ENCODE measurements at places on chromosomes 2 and 18.

GRCh38 chr18:79531386-79531785 lies 135.7 kb downstream of the NFATC1 start:
- DNase-seq, result no peak

DNA sequence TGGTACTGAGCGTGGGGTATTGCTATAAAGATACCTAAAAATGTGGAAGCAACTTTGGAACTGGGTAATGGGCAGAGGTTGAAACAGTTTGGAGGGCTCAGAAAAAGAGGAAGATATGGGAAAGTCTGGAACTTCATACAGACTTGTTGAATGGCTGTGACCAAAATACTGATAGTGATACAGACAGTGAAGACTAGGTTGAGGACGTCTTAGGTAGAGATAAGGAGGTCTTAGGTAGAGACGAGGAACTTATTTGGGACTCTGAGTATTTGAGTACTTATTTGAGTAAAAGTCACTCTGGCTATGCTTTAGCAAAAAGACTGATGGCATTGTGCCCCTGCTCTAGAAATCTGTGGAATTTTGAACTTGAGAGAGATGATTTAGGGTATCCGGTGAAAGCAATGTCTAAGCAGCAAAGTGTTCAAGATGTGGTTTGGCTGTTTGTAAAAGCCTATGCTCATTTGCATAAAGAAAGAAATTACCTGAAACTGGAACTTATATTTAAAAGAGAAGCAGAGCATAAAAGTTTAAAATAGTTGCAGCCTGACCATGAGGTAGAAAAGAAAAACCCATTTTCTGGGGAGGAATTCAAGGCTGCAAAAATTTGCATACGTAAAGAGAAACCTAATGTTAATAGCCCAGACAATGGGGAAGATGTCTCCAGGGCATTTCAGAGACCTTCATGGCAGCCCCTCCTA lies 219.6 kb downstream of the PDE1A start:
- no peak for DNase-seq

DNA sequence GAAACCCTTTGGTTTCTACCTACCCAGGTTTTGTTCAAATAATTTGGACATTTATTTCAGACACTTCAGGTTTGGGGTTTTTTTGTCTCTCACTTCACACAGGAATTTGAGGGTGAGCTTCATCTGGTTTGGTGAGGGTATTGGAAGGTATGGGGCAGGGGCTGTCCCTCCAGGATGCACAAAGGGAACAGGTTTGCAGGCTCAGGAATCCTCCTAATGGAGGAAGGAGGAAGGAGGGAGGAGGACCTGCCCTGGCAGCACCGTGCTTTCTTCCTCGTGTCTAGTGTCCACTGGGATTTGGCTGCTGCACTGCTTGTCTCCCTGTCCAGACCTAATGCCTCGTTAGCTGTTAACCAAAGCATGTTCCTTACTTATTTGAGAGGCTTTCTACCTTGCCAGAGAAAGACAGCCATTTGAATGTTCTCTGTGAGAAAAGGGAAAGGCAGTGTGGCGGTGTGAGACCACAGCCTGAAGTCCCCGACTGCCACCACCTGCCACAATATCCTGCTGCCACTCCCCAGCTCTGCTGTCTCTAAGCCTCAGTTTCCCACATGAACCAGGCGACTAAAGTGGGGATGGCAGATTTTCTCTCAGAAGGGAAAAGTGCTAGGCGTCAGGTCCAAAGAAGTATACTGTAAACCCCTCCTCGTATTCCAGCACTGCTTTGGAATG lies 2.2 kb upstream of the SLC4A5 start:
- no peak for DNase-seq

GRCh38 chr18:58862851-58863538 lies 1.7 kb upstream of the ZNF532 start:
- DNase-seq, result peak; percentile 38

GRCh38 chr2:144097440-144098225 lies 422.3 kb downstream of the ZEB2 start:
- DNase-seq, result no peak

DNA sequence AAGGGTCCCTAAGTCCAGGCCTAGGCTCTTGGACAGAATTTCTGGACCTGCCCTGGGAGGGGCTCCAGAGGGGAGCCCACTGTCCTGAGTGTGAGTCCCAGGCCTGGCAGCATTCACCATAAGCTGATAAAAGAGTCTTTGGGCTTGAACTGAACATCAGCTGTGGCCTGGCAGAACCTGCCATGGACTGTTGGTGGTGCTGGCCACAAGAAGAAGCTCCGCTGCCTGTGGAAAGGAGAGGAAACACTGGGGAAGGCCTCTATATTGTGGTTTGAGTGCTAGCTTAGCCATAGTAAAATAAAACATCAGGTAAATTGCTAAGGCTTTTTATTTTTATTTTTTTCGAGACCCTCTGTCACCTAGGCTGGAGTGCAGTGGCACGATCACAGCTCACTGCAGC lies 20.9 kb upstream of the BAZ2B start:
- no peak for DNase-seq

DNA sequence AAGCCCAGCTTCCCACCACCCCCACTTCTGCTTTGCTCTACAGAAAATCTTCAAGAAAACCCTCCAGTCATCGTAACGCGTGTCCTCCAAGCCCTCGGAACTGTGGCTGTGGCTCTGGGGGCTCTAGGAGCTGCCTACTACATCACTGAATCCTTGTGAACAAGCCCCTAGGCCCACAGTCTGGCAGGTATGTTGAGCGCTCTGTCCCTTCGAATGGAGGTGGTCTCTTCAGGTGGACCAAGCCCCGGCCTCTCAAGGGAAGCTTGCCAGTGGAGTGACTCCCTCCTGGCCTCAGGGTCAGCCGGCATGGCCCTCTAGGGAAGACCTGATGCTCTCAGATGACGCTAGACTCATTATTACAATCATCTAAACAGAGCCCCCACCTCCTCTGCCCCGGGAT lies 6.7 kb downstream of the SPATA3 start:
- DNase-seq, result no peak

DNA sequence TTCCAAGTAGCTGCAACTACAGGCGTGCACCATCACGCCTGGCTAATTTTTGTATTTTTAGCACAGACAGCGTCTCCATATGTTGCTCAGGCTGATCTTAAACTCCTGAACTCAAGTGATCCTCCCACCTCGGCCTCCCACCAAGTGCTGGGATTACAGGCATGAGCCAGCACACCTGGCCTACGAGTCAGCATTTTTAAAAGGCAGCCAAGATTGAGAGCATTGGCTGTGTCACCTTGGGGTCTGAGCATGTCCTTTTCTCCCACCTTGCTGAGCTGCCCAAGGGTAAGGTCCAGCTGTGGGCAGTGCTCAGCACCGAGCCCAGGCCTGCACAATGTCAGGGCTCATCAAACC lies 142.8 kb upstream of the LMAN1 start:
- no peak for DNase-seq

GRCh38 chr18:43917520-43917919 lies 640.2 kb upstream of the SYT4 start:
- no peak for DNase-seq

GRCh38 chr2:62334440-62335058 lies 138.6 kb downstream of the B3GNT2 start:
- no peak for DNase-seq

GRCh38 chr18:77153404-77153803 lies 20.8 kb upstream of the MBP start:
- no peak for DNase-seq

DNA sequence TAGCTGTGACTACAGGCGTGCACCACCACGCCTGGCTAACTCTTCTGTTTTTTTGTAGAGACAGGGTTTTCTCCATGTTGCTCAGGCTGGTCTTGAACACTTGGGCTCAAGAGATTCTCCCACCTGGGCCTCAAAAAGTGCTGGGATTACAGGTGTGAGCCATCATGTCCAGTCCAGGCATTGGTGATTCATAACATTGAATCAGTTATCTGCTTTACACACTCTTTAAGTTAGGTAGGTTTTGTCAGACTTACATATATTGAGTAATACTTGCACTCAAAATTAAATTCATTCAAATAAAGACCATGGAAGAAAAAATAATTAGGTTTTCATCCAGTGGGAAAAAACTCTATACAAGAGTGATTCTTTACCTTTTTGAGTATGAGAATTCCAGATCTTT lies 93.2 kb upstream of the XPO1 start:
- DNase-seq, result no peak

- DNase-seq, result no peak
Observed at GRCh38 chr18:79962835-79963657, 1.4 kb upstream of the HSBP1L1 start.

- DNase-seq, result no peak
Observed at GRCh38 chr18:27583466-27583865, 398.4 kb upstream of the CHST9 start.

DNA sequence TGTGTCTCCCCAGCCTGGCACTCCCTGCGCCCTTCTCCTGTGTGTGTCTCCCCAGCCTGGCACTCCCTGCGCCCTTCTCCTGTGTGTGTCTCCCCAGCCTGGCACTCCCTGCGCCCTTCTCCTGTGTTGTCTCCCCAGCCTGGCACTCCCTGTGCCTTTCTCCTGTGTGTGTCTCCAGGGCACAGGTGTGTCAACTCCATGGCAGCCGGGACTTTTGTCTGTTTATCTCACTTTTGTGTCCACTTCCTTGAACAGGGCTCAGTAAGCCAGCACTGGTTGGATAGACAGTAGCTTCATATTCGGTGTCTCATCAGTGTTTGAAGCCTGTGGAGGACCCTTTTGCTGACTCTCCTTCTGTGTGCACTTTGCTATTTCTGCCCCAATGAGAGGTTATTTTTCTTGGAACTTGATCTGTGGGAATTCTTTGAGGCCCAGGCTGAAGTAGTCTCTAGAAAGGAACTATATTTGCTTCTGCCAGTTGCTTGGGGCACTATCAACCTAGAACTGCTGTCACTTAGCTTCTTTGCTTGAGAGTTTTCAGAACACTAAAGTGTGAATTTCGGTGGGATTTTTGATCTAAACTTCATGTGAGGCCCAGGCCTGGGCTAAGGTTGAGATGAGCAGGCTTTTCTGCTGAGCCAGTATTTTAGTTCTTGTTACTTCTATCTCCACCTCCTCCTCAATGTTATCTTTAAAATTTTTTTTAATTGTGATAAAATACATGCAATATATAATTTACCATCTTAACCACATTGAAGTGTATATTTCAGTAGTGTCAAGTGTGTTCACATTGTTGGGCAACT lies 8.3 kb upstream of the ASB1 start:
- no peak for DNase-seq

DNA sequence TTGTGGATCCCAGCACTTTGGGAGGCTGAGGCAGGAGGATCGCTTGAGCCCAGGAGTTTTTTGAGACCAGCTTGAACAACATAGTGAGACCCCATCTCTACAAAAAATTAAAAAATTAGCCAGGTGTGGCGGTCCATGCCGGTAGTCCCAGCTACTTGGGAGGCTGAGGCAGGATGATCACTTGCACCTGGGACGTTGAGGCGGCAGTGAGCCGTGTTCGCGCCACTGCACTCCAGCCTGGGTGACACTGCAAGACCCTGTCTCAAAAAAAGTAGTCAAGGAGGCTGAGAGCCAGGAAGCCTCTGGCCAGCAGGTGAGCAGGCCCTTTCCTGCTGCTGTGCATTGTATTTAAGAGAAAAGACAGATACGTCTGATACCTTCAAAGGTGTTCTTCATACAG lies 11.1 kb upstream of the PROC start:
- DNase-seq, result no peak

- DNase-seq, result no peak
Observed at GRCh38 chr2:54879598-54880332, 156.3 kb downstream of the EML6 start.

DNA sequence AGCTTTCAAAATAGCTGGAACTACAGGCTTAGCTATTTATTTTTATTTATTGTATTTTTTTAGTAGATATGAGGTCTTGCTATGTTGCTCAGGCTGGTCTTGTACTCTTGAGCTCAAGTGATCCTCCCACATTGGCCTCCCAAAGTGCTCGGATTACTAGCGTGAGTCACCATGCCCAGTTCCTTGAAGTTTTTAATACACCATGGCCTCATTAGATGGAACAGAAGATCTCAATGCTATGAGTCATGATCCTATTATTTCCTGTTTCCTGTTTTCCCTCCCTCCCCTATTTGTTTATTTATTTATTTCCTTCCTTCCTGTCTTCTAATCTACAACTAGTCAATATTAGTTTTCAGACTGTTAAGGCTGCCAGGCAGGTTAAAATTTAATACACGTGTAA lies 309.0 kb downstream of the CMPK2 start:
- DNase-seq, result no peak

- DNase-seq, result no peak
Observed at GRCh38 chr2:175576270-175576669, 394.8 kb upstream of the ATP5MC3 start.

- no peak for DNase-seq
Observed at GRCh38 chr2:223420048-223420447, 182.1 kb downstream of the SCG2 start.

DNA sequence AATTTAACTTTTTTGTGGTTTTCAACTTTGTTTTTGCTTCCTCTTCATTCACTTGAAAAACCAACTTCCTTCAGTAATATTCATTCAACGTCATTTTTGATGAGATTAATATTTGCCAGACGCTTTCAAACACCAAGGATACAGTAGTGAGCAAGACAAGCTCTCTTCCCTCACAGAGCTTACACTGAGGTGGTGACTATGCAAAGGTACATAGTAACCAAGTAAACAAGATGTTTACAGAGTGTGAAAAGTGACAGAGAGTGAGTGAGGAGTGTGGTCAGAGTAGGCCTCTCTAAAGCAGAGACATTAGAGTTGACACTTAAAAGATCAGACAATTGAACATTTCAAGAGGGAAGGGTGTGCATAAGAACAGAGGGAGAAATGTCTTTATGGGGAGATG lies 155.5 kb downstream of the TMEM247 start:
- DNase-seq, result no peak

GRCh38 chr2:57728691-57729090 lies 317.9 kb upstream of the VRK2 start:
- DNase-seq, result no peak

DNA sequence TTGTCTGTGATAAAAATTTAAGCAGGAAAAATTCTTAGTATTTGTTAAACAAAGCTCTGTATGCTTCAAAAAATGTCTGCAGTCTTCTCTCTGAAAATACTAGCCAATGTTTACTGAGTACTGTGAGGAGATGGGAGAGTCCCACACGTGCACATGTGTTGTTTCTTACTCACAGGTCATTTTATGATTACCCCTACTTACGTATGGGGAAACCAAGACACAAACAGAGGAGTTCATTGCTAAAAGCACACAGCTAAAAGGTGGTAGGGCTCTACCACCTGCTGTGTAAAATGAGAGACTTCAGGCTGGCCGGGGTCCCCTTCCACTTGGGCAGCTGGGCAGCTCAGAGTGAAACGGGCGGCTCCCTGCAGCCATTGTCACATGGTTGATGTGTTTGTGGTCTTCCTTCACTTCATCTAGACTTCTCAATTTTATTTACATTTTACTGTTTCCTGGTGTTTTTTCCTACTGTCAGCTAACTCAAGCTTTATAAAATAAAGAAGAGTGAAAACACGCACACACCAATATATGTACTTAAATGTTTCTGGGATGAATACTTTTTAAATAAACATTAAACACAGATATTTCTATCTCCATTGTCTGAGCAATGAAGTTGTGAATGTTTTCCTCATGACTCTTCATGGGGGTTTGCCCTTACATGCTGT lies 71.2 kb downstream of the MBP start:
- DNase-seq, result no peak

DNA sequence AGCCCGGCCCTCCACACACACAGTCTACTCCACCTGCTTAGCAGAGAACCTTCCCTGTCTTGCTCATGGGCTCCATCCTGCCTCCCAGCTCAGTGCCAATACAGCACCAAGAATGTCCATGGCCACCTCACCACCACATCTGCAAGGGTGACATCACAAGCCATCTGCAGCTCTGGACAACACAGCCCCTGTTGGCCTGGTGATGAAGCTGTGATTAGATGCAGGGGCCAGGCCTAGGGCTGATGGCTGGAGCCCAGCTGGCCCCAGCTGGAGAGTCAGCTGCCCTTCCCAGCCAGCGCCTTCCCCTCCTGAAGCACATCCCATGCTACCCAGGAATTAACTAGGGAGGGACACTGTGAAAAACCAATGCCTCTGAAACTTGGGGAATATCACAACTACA lies 91.1 kb downstream of the TTC32 start:
- no peak for DNase-seq
